Activated CD4-positive, alpha-beta T cell treated with anti-CD3 and anti-CD28 coated beads, Interleukin-2, amount 50 U/mL, for 4 hours (primary cell): ENCODE measurements at places on chromosomes 16 and 17.
A peak's percentile ranks its signal among the peaks of the same experiment; 100 is the strongest.

- no peak for DNase-seq
Measured at GRCh38 chr17:76914937-76915336, 46.7 kb downstream of the MGAT5B start.

DNA sequence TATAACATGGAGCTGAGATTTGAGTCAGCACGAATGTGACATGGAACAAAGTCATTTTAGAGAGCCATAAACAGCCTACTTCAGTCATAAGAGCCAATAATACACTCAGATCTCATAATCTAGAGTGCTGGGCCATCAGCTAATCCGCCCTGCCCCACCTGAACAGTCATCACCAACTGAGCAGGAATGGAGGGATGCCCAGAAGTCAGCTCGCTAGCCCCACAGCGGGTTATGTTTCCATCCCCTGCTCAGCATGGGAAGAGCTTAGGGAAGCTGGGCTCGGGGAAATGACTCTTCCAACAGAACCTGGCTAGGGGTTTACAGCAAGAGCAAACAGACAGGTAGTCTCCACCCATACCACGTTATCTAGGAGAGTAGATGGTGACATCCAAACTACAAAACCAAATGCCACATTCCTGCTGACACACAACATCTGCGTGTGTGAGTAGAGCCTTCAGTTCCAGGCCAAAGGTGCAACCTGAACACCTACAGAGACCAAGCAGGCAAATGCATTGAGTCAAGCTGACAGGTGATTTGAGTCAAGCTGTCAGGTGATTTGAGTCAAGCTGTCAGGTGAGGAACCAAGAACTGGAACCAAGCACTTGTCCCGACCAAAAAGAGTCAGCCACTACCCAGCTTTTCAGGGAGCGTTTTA lies 2.0 kb downstream of the TMEM11 start:
- no peak for DNase-seq

DNA sequence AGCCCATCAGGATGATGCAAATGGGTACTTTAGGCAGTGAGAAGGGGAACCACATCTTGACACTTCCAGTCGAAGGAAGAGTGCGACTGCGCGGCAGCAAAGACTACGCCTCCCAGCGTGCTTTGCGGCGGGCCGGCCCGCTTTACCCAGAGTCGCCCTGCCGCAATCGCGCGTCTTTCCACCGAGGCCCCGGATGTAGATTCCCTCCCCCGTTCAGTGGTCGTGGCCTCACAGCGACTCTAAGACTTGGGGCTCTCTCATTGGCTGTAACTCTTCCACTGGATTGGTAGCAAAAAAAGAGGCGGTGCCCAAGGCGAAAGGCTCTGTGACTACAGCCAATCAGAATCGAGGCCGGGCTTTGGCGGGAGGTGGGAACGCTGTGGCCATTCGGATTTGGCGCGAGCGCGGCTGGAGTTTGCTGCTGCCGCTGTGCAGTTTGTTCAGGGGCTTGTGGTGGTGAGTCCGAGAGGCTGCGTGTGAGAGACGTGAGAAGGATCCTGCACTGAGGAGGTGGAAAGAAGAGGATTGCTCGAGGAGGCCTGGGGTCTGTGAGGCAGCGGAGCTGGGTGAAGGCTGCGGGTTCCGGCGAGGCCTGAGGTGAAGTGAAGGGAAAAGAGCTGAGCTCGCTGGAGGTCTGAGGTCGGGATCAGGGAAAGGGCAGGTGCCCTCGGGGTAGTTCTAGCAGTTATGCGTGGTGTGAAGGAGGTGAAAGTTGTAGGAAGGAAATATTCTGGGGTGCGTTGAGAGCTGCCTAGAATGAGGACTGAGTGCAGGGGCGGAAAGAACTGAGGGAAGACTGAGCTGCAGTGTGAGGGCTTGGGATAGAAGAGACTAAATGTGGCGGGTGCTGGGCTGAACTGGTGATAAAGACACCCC lies at the start of gene CDC6:
CDC6 (plus strand) TSS at position 386 of the 876 bp plus-strand sequence. CDS start 1,542 bp downstream, outside the sequence.
- DNase-seq = peak; percentile 98

- no peak for DNase-seq
Measured at GRCh38 chr16:15034266-15035162, 21.4 kb downstream of the NTAN1 start.

GRCh38 chr17:62821189-62822079 lies 13.3 kb upstream of the MARCHF10 start:
- DNase-seq = no peak

GRCh38 chr16:15913046-15913698 lies 24.8 kb upstream of the CEP20 start:
- no peak for DNase-seq

DNA sequence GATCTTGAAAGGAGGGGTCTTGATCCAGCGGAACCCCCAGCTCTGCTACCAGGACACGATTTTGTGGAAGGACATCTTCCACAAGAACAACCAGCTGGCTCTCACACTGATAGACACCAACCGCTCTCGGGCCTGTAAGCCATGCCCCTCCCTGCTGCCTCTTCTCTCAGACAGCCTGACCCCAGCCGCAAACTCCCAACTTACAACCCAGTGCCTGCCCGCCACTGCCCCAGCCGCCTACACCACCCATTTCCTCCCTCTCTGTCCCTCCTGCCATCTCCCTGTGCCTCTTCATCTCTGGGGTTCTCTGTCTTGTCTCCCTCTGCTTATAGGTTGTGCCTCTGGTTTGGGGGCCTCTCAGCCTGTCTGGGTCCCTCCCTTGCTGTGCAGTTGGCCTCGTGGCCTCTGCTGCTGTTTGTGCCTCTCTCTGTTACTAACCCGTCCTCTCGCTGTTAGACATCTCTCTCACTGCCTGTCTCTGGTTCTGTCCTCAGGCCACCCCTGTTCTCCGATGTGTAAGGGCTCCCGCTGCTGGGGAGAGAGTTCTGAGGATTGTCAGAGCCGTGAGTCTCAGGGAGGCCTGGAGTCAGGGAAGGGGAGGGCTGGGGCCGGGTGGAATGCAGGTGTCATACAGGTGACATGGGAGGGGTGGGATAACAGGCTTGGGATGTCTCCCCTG lies 9.6 kb downstream of the ERBB2 start:
- no peak for DNase-seq

DNA sequence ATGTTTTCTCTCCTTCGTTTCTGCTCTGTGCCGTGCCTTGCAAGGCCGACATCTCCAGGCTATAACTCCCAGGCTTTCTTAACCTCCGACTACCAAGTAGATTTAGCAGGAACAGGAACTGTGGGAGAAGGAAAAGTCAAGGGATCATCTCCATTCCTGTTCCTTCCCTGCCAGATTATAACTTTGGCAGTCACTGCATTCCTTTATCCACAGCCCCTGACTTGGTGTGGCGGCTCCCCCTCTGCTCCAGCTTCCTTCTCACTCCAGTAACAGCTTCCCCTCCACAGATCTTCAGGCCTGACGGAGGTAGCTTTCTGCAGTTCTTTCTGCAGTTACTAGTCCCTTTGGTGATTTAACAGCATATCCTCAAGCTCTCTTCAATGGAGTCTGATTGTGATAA lies 234.6 kb upstream of the MON1B start:
- no peak for DNase-seq

- no peak for DNase-seq
Measured at GRCh38 chr16:28839899-28840298, 6.2 kb downstream of the TUFM start.

- no peak for DNase-seq
Measured at GRCh38 chr16:65119901-65120401, 1.9 kb downstream of the CDH11 start.

GRCh38 chr17:66451188-66452149 lies 149.1 kb downstream of the PRKCA start:
- DNase-seq = no peak

DNA sequence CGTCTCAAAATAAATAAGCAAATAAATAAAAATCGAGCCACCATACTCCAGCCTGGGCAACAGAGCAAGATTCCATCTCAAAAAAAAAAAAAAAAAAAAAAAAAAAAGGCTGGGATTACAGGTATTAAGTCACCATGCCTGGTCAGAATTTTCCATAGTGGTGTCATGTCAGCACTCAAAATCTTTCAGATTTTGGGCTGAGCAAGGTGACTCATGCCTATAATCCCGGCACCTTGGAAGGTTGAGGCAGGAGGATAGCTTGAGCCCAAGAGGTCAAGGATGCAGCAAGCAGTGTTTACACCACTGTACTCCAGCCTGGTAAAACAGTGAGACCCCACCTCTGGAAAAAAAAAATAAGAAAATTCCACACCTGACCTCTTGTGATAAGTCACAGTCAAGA lies 52.2 kb downstream of the FBXL20 start:
- no peak for DNase-seq

DNA sequence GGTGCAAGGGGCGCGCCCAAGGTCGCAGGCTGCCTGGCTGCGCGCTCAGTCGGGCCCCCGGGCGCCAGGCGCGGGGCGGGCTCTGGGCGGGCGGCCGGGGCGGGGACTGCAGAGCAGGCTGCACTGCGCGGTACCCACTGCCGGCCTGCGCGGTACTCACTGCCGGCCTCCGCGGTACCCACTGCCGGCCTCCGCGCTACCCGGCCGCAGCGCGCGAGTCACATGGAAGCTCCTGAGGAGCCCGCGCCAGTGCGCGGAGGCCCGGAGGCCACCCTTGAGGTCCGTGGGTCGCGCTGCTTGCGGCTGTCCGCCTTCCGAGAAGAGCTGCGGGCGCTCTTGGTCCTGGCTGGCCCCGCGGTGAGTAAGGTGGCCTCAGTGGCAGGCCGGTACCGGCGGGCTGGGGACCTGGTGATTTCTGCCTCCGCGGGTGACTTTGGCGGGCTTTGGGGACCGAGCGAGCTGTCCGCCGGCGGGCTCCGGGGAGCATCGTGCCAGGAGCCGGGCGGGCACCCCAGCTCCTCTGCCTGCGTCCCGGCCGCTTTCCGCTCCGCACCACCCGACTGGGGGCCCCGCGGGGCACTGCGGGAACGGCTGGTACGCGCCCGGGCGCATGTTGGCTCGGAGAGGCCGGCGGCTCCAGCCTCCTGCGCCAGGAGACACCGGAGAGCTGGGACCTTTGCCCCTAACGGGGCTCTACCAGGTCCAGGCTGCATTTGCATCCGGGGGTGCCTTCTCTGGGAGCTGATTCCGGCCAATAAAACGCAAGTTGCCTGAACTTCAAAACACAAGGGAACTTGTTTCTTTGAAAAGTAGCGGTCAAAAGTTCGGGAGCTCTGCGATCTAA lies at the start of gene SLC47A1:
SLC47A1 (plus strand) TSS at position 137 of the 844 bp plus-strand sequence; CDS start at position 223, 86 bp downstream.
- DNase-seq = no peak

- no peak for DNase-seq
Measured at GRCh38 chr16:64882078-64882784, 239.6 kb downstream of the CDH11 start.

DNA sequence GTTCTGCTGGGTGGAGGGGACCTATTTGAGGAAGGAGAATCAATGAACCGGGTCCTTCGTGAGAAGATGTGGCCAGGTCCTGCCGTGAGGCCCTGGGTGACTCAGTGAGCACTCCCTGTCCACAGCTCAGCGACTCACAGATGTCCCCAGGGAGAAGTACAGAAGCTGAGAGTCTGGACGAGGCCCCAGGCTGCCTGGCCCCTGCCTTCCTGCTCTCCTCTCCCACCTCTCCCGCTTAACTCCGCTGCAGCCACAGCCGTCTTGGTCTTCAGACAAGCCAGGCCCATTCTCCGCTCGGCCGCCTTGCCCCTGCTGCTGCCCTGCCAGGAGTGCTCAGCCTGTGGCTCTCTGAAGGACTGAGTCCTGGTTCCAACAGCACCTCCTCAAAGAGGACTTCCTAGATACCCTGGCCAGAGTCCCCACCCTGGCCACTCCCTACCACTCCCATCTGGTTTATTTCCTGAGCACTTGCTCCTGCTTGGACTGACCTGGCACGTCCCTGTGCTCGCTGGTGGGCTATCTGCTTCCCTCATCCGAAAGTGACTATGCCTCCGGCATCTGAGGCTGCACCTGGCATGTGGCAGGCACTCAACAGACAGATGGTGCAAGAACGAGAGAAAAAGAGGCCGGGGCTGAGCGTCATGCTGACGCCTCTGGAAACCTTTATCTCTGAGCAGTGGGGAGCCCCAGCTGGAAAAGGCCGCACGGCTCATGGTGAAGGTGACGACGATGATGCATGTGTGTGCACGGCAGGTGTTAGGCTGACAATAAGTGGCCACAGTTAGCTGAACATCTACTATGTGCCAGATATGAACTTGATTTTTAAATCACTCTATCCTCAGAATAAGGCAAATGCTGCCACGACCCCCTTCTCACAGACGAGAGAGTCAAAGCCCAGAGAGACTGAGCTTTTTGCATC lies 9.2 kb upstream of the TNFRSF13B start:
- DNase-seq = no peak

GRCh38 chr17:40551879-40552768 lies 13.1 kb downstream of the CCR7 start:
- DNase-seq = no peak

- no peak for DNase-seq
Measured at GRCh38 chr17:46908068-46908737, 14.8 kb upstream of the GOSR2 start.

- no peak for DNase-seq
Measured at GRCh38 chr17:51435171-51435552, 174.8 kb downstream of the UTP18 start.

DNA sequence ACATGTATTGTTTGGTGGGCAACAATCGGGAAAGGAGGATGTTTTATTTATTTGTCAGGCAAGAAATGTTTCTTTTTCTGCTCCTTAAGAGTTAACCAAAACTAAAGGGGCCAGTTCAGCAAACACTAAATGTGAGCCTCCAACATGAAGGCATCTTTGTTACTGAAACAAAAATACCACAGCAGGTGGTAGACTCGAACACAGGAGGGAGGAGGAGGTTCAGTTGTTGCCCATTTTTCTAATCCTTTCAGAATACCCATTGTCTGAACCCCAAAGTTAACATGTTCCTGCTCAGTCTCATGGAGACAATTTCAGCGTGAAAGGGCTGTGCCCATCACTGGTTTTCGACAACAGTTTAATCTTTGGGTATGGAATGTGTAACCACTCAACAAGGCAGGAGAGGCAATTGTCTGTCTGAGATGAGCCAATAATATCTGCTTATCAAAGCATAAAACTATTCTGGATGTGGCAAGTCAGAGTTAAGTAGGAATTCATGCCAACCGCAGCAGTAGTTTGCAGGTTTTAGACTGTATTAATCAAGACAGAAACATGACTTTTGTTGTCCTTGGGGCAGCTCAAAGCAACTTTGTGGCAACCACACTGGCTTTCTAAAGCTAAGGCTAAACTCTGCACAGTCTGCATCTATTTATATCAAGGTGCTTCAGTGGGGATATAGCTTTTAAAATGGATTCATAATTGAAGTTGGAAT lies 211.7 kb downstream of the FTO start:
- no peak for DNase-seq

DNA sequence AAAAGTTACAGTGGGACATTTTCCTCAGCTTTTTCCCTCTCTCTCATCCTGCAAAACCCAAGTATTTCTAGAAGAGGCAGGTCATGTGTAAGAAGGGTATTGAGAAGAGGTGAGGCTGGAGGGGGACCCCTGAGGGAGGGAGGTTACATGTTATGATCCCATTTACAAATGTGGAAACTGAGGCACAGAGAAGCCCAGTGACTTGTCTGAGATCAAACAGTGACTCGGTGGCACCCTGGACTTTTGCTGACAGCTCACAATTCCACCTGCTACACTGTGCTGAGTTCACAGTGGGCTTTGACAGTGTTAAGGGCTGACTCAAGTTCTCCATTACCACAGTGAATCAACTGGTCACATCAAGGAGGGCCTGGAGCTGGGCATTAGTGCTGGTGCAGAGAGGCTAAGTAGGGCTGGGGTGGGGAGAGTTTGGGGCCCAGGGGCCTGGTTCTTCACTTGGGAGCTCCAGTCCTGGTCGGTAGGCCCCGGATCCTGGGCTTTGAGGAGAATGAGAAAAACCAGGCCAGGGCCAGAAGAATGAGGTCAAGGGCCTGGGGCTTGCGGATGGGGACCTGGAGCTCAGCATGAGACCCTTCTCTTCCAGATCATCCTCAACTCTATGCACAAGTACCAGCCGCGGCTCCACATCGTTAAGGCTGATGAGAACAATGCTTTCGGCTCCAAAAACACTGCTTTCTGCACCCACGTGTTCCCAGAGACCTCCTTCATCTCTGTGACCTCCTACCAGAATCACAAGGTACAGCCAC lies 26.0 kb downstream of the TBX4 start:
- no peak for DNase-seq
